Activated T-cell treated with anti-CD3 and anti-CD28 coated beads, Interleukin-2, amount 50 U/mL, for 72 hours (primary cell): ENCODE measurements at places on chromosomes 6 and 20.

GRCh38 chr20:40370800-40371199, 318.2 kb downstream of the MAFB start:
- no peaks in the 10 kb centered on the region for H3K36me3 ChIP-seq
- no peak overlapping the region for H3K27ac ChIP-seq
- no peak for DNase-seq
- no peak overlapping the region for H3K4me3 ChIP-seq
- no peaks in the 10 kb centered on the region for H3K4me1 ChIP-seq

DNA sequence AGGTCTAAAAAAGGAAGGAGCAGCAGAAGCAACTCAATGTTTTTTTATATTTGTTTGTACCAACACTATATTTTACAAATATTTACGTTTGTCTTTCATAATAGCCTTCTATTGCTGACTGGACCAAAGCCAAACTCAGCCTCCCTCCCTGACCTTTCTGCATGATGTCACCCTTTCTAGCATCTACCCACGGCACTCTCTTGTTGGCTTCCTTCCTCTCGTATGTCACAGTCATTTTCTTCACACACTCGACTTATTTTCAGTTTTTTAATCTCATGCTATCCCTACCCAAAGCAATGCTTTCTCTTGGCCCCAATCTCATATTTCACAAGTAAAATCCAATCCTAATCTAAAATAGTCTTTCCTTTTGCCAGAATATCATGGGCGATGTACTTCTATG, 16.3 kb upstream of the FAM8A1 start:
- peaks cover 6% of the 10 kb centered on the region for H3K27me3 ChIP-seq
- H3K27ac ChIP-seq = peak overlapping the region; percentile 18
- H3K36me3 ChIP-seq = no peaks in the 10 kb centered on the region

DNA sequence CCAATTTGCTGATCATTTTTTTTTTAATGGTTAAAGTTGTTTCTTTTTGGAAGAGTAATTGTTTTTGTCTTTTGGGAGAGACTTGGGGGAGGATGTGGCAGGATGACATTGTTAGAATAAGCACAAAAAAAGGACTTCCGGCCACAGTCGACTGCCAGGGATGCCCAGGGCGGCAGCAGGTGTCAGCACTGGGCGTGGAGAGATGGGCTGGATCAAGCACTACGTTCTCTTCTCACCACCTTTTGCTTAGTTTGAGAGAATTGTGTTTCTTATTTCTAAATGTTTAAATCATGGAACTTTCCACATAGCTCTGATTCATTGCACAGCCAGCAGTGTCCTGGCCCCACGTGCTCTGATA, 104.6 kb upstream of the FRMD1 start:
- DNase-seq = no peak
- no peaks in the 10 kb centered on the region for H3K36me3 ChIP-seq
- no peak overlapping the region for H3K4me3 ChIP-seq
- no peaks in the 10 kb centered on the region for H3K27me3 ChIP-seq
- H3K27ac ChIP-seq = no peak overlapping the region
- H3K4me1 ChIP-seq = no peaks in the 10 kb centered on the region

DNA sequence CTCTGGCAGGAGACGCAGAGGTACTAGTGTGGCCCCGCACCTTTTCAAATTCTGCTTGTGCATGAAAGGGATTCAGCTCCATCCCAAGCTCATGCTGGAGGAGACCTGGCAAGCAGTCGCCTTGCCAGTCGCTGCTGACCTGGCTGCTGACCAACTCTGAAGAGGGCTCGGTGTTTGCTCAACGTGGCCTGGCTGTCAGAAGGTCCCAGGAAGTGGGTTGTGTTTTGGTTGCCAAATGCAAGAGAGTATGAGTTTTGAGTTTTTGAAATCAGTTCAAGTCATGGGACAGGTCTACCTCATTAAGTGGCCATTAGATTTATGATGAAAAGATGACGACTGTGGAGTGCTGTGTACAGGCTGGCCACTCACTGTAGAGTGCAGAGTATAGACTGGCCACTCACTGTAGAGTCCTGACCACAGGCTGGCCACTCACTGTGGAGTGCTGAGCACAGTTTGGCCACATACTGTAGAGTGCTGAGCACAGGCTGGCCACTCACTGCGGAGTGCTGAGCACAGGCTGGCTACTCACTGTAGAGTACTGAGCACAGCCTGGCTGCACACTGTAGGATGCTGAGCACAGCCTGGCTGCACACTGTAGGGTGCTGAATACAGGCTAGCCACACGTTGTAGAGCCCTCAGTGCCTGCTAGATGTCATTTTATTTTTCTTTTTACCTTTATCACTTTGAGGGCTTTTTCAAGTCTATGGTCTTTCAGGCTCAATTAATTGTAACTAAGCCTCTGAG, 193.9 kb downstream of the ZNF217 start:
- H3K36me3 ChIP-seq = no peaks in the 10 kb centered on the region
- DNase-seq = no peak
- H3K4me3 ChIP-seq = no peak overlapping the region
- H3K27me3 ChIP-seq = no peaks in the 10 kb centered on the region

DNA sequence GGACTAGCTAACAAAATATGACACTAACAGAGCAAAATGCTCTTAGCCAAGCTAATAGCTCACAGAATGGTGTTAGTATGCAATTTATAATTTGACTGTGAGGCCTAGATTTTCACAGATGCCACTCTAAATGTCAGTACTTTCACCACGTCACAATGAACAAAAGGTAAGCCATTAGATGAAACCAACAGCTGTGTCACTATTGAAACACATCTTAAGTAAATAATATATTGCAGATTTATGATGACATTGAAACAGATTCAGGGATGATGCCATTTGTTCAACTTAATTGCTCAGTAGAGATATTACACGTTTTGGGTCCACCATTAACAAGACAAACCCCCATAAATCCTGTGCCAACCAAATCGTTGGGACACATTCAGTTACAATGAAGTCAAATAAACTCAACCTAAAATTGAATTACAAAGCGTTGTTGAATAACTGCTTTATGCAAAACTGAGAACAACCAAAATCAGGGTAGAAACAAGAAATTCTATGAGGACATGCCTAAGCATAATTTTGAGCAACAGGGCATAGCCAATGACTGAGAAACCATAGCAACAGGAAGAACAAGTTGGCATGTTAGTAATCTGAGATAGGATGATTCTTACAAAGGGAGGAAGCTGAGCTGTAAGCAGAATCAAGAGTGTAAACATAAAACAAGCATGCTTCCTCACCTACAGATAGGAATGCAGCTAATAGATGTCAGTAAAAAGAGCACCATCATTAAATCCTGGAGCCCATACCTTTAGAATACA, 85.6 kb upstream of the KHDRBS2 start:
- no peak for DNase-seq
- H3K4me3 ChIP-seq = no peak overlapping the region
- H3K27ac ChIP-seq = no peak overlapping the region
- no peaks in the 10 kb centered on the region for H3K27me3 ChIP-seq
- H3K36me3 ChIP-seq = no peaks in the 10 kb centered on the region

GRCh38 chr20:47358672-47359529, 2.4 kb upstream of the ZMYND8 start:
- H3K36me3 ChIP-seq = peaks cover 4% of the 10 kb centered on the region
- peak overlapping the region; percentile 99 for H3K27ac ChIP-seq
- peak overlapping the region; percentile 39 for H3K4me3 ChIP-seq
- no peaks in the 10 kb centered on the region for H3K27me3 ChIP-seq

DNA sequence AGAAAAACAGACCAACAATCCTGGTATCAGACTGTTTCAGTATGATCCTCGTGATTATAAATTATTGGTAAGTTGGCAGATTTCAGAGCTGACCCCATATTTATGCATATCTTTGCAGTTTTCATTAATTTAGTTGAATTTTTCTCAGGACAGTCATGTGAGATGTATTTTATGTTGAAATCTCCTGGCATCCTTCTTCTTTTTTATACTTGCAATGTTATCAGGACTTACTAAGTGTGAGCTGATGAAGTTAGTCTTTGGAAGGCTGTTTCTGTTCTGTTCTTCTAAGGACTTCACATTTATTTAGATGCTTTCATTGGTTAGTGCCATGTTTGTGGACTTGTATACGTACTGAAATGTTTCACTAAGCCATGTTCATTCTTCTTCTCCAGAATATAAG, 17.2 kb downstream of the SMPDL3A start:
- no peak overlapping the region for H3K27ac ChIP-seq
- H3K36me3 ChIP-seq = no peaks in the 10 kb centered on the region
- peaks cover under 1% of the 10 kb centered on the region for H3K27me3 ChIP-seq
- H3K4me1 ChIP-seq = no peaks in the 10 kb centered on the region

DNA sequence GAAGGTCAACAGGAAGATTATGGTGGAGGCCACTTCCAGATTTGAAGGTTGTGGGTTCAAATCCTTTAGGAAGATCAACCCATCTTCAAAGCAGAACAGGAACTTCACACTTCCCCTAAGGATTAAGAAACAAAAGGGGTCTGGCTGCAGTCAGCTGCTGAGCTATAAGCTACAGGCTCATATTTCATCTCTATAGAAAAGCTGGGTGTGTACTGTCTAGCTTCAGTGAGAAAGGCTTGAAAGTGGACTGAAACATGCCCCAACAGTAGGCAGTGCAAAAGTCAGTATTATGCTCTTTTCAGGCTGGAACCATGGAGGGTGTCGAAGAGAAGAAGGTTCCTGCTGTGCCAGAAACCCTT, 60.1 kb upstream of the SPDEF start:
- no peak for DNase-seq
- H3K27me3 ChIP-seq = no peaks in the 10 kb centered on the region
- peaks cover 13% of the 10 kb centered on the region for H3K4me1 ChIP-seq
- H3K4me3 ChIP-seq = no peak overlapping the region

- H3K4me3 ChIP-seq = no peak overlapping the region
- H3K27me3 ChIP-seq = peaks cover 31% of the 10 kb centered on the region
- H3K4me1 ChIP-seq = peaks cover 14% of the 10 kb centered on the region
- no peaks in the 10 kb centered on the region for H3K36me3 ChIP-seq
Observed at GRCh38 chr6:71412559-71413140, 124.0 kb downstream of the OGFRL1 start.
